Left renal cortex interstitium (tissue), 4 donors: ENCODE measurements at places on chromosomes 13 and 19.

DNA sequence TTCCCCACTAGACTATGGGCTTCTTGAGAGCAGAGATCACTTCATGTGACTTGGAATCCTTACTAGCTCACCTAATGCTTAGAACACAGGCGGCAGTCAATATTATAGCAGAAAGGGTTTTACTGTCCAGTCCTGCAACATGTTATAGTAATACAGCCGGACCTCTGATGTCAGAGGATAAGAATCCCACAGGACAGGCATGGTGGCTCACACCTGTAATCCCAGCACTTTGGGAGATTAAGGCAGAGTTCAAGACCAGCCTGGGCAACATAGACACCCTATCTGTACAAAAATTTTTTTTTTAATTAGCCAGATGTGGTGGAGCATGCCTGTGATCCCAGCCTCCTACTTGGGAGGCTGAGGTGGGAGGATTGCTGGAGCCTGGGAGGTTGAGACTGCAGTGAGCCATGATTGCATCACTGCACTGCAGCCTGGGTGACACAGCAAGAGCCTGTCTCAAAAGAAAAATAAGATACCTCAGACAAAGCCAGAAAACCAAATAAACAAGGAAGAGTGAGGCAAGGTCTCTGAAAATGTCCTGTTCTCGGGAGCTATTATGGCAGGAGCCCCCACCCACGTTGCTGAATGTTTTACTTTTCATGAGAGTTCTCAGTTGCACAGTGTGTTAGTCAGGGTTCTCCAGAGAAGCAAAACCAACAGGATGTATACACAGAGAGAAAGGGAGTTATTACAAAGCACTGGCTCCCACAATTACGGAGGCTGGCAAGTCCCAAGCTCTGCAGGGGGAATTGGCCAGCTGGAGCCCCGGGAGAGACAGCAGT is 100.8 kb downstream of the UBL3 start:
- no peak for DNase-seq

- DNase-seq = no peak
Measured at GRCh38 chr13:39968646-39969475, 313.4 kb downstream of the COG6 start.

DNA sequence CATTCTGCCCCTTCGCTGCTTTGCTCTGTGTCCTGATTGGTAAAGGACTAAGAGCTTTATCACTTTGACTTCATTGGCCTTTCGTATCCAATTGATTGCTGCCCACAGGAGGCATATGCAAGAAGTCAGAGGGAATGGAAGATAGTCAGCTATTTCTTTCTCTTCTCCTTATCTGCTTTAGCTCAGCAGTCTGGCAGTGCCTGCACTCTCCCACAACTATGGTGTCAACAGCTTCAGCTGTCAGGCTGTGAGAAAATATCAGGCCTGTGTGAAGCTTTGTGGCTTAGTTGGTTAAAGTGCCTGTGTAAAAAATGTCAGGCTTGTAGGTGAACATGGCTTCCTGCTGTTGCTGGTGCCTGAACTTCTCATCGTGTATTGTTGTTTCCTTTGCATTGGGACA is 243.0 kb downstream of the PCDH17 start:
- no peak for DNase-seq

GRCh38 chr19:23817519-23817918 is 58.8 kb upstream of the ZNF681 start:
- no peak for DNase-seq

DNA sequence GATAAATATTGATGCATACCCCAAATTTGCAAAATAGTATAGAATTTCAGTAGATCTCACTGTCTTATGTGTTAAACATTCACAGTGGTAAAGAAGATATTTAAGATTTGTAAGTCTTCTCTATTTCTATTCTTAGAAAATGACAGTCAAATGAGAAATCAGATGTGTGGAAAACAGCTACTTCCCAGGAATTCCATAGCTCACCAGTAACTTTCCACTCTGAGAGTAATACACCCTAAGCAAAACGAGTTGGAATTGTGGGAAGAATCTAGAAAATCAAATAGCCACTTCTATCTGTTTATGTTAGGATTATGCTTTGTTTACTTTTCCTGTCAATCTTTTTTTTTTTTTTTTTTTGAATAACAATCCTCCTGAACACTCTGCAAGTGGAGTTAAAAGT is 69.1 kb downstream of the FLT1 start:
- DNase-seq = no peak

GRCh38 chr19:19120308-19121231 is 17.7 kb downstream of the TMEM161A start:
- no peak for DNase-seq

GRCh38 chr13:43185226-43185625 is 161.8 kb downstream of the DNAJC15 start:
- DNase-seq = no peak
